ENCODE measurements at places on chromosomes 5 and 9.
A peak's percentile ranks its signal among the peaks of the same experiment; 100 is the strongest.

GRCh38 chr9:106621313-106622163 lies 241.4 kb upstream of the ZNF462 start:
- DNase-seq, result no peak

- no peak for DNase-seq
These were observed 141.8 kb downstream of the FAM174A start for GRCh38 chr5:100676817-100677631.

- DNase-seq, result no peak
These were observed 9.1 kb downstream of the PDCL start for GRCh38 chr9:122819326-122819725.

DNA sequence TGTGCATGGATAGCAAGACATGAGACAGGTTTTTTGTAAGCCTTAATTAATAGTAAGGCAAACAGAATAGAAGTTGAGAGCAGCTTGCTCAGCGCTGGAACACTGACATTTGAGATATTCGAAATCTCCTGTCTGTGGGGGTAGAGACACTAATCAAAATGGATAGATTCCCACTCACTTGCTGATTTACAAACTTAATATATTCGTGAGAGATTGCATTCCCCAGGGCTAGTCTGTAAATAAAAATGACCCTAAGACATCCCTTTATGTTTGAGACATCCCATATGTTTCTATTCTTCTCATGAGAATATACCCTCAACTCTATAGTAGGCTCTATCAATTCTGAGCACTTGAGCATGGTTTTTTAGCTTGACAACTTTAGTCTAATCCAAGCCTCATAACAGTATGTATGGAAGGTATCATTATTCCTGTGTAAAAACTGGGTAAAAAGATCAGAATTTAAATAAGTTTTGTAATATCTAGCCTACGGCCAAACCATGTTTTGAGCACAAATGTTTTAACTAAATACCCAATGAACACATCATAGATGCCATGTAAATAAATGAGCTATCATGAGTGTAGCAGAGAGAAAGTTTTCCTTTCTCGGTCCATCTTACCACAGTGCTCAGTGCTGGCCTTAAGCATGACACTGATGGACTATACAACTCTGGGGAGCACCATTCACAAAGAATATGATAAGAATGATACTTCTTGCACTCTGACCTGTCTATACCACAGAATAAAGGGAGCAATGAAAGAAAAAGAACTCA lies 609.2 kb downstream of the PSAT1 start:
- DNase-seq, result no peak

DNA sequence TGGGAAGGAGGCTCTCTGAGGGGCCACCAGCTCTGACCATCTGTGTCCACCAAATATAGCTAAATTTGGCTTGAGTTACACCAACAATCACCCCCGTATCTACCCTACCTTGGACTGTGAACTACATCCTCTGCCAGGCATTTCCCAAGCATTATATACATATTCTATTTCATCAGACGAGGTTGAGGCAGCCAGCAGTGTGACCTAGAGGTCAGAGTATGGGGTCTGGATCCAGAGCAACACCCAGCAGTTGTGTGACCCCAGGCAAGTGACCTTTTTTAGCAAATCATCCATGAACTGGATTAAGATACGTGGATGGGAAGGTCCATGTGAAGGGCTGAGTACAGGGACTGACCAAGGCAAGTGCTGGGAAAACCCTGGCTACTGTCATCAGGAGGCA lies 180.6 kb downstream of the HSPA4 start:
- no peak for DNase-seq

DNA sequence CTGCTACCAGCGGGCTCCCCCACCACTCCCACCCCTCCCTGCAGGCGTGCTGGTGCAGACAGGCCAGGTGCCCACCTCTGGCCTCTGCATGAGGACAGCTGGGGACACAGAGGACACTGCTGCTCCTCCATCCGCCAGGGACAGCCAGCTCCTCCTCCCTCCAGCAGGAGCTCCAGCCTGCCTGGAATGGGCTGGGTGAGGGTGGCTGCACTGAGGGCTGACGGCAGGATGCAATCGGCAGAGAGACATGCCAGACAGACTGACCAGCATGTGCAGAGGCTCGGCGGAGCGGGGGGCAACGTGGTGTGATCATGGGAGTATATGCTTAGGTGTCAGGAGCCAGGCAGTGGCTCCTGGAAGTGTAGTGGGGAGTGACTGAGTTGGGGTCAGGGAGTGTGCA lies 68.4 kb downstream of the RASGEF1C start:
- no peak for DNase-seq

GRCh38 chr9:113913426-113914195 lies 37.5 kb downstream of the ZNF618 start:
- DNase-seq, result no peak

GRCh38 chr5:15073453-15073852 lies 201.9 kb upstream of the ANKH start:
- DNase-seq, result no peak

DNA sequence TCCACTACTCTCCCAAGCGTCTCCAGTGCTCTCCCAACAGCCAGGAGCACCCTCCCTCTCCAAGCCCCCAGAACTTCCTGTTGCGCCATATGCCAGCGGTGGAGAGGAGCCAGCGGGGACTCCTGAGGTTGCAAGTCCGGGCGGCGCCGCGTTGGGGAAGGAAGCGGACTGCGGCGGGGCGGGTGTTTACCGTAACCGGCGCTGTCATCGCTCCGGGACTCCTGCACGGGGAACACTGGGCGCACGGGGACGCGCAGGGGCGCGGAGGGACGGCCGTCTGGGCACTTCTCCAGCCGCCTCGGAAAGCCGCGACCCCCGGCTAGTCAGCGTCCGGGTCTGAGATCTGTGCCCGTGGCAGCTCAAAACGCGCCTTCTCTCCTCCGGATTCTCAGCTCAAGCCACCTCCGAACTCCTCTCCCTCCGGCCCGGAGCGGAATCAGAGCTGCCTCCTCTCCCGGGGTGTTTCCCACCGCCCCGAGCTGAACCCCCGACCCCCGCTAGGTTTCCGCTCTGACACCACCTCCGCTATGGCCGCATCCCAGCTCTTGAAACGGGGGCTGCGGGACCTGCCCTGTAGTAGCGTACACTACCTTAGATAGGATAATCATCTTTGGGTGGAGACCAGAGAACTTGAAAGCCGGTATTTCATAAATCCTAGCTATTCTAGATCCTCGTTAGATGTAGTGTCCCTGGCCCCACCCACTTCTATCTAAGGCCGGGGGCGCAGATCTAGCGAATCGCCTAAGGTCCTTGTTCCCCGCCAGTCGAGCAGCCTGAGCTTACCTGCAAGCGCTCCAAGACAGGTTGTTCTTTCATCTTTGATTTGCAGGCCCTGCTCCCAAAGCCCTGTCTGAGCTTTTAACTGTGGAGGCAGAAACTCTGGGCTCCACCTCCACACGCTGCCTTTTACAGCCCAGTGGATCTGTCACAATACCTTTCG lies at the start of gene TRPM6:
Gene TRPM6, minus strand, starts transcription at position 881 of the 940 bp plus-strand sequence. Its CDS starts 65 bp downstream, at position 816.
- no peak for DNase-seq

GRCh38 chr9:26013199-26013598 lies 335.0 kb upstream of the TUSC1 start:
- DNase-seq, result no peak

DNA sequence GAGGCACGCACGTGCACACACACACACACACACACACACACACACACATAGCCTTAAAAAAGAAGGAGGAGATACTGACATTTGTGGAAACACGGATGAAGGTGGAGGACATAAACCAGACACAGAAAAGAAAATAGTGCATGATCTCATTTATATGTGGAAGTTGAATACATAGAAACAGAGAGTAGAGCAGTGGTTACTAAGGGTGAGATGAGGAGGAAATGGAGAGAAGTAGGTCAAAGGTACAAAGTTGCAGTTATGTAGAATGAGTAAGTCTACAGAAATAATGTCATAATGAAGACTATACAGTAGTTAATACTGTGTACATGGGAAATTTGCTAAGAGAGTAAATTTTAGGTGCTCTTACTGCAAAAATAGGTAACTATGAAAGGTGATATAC lies 412.2 kb upstream of the CDH9 start:
- no peak for DNase-seq

DNA sequence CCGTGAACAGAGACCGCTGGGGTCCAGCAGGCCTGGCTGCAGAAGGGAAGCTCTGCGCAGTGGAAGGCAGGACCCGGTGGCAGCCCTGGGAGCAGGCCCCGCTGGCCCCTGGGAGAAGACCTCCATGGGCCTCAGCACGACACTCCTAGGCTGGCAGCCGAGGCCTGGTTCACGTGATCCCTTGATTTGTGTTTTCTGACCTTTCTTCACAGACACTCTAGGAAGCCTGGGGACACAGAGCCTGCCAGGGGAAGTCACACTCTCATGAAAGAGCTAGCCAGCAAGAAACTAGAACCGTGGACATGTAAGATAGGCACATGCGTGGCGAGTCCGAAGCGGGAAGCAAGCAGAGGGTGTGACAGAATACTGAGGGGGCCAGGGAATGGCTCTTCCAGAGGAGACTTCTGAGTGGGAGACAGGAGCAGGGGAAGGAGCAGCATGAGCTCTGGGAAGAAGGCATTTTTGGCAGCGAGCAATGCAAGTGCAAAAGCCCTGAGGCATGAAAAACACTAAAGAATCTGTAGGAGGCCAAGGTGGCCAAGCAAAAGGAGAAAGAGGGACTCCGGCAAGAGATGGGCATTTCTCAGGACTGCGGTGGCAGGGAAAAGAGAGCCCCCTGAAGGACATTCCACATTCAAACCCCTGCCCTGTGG lies 26.6 kb upstream of the IL17B start:
- DNase-seq, result no peak

DNA sequence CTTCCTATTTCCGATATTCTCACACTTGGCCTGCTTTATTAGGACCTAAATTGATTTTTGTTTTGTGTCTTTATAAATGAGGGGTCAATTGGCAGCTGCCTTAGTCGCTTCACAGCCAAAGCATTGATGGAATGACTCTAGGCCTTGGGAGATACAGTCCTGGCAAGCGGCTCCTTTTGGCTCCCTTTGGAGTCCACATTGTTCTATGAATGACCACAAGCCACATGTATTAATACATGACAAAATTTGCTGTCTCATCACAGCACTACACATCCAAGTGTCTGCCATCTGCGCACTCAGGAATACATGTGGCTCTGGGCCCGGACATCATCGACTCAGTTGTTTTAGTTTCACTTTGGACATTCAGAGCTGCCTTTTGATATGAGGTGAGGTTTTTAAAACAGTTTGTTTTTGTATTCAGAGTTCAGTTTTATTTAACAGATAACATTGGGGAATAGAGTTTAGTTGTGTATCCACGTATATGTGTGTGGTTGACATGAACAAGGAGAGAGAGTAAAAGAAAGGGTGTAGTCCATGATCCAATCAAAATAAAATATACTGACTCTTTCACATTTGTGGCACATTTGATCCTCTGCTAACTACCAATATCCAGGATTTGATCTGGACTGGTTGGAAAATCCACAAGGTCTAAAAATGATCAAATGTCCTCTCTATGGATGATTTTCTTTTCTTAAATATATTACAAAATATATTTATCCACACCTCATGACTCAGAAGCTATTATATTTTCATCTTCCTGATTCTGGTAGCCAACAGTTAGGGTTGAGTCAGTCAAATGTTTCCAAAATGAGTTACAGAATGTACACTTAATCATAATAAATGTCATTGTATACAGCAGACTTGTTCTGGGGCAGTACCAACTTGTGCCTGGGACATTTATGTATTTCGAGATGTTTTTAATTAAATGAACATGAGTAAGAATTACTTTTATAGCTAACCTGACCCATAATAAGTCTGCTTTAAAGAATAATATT lies 114.0 kb upstream of the MTAP start:
- DNase-seq, result no peak

GRCh38 chr5:96203761-96204160 lies 229.3 kb downstream of the PCSK1 start:
- no peak for DNase-seq

GRCh38 chr5:42396111-42396510 lies 27.1 kb upstream of the GHR start:
- no peak for DNase-seq

DNA sequence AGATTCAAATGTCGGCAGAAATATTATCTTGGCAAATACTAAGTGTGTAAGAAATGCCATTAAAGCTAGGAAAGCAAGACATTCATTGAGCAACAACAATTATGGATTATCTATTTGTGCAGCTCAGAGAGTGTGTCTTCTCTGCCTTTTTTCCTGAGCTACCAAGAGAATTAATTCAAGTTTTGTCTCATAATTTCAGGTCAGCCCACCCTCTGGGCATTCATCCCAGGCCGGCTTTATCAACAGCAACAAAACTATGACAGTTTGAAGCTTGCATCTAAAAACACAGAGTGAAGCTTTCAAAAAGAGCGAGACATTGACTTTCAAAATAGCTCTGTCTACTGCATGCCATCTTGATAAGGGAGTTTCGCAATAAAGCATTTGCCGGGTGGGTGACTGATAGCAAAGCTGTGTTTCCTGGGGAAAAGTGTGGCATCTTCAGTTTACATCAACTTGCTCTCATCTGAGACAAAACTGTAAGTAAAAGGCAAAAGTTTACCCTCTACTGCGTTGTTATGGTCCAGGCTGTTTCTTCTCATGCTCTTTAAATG lies 182.4 kb downstream of the IRX1 start:
- DNase-seq, result no peak

DNA sequence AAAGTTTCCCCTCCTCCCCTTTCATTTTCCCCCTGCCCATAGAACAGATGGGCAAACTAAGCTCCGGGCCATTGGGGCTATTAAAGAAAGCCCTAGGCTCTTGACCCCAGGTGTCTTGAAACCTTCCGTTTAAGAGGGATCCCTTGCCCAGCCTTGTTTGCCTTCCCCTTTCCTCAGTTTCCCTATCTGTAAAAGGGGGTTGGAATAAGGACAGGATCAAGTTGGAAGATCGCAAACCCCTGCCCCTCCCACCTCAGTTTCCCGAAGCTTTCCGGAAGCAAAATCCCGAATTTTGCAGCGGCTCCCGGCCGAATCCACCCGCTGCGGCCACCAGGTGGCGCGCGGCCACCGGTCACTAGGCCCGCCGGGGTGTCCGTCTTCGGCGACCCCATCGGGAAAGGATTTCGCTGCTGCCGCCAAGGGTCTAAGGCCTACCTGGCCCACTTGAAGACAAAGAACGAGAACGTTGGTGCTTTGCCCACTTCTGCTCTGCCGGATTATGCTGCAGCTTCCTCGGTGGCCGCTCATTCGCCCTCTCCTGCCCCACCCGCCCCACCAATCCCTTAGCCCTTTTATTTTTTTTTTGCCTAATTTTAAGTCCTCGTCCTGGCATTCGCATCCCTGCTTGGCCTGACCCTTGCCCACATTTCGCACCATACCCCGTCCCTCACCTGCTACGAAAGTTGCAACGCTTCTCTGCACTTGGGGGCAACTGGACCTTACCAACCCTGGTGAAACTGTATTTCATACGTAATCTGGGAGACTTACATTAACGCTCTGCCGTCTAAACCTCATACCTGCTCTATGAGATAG lies 962 bp upstream of the NR6A1 start:
- DNase-seq, result peak; percentile 54

Data from C1 segment of cervical spinal cord (tissue), 14 donors.